ENCODE measurements at places on chromosomes 1 and 21.

DNA sequence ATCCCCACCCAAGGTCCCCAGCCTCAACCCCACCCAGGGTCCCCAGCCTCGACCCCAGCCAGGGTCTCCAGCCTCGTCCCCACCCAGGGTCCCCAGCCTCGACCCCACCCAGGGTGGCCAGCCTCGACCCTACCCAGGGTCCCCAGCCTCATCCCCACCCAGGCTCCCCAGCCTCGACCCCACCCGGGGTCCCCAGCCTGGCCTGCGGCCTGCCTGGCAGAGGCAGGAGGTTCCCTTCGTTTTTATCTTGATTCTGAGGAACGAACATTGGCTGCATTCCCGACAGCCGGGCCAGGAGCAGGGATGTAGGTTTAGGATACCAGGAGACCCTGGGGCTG is 3.4 kb upstream of the PDE9A start:
- DNase-seq = no peak

DNA sequence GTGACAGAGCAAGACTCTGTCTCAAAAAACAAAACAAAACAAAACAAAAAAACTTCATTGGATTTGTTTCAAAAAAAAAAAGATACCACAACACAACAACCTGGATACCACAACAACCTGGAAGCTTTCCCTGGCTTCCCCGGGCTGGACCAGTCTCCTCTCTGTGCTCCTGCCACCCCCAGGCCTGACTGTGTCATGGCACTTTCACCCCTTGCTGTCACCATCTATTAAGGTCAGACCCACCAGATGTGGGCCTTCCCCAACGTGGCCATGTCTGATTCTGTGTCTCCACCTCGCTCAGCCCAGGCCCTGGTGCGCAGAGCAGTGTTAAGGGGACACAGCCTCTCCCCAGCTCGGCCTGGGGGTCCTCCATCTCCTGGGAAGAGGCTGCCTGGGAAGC is 28.3 kb upstream of the ACOT11 start:
- no peak for DNase-seq

DNA sequence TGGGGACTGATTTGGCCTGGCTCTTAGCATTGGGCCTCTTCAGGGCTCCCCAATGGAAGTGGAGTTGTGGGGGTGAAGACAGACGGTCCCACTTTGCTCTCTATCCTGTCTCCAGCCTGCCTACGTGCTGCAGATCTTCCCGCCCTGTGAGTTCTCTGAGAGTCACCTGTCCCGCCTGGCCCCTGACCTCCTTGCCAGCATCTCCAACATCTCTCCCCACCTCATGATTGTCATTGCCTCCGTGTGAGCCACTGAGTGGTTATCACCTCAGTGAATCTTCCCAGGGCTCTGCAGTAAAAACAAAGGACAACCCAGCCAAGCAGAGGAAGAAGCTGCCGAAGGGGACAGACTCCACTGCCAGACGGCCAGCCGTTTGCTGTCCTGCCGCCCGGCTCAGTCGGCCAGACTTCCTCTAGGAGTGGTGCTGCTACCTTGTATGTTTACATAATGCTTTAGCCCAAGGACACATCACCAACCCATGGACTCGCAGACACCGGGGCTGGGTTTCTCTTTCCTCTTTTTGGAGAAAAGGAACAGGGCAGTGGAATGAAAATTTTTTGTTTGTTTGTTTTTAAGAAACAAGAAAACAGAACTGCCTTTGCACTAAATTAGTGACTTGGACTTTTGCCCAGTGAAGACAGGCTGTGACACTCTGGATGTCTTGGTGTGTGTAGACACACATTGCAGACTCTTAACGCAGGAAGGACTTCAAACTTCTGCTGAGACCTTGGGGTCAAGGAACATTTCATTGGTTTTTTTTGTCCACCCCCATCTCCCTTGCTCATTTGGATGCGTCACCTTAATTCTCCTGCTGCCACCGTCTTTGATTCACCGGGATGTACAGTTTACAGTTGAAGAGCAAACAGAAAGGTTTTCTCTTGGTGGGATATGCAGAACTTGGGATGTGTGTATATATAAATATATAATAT is 36.5 kb downstream of the ZBTB17 start:
- no peak for DNase-seq

DNA sequence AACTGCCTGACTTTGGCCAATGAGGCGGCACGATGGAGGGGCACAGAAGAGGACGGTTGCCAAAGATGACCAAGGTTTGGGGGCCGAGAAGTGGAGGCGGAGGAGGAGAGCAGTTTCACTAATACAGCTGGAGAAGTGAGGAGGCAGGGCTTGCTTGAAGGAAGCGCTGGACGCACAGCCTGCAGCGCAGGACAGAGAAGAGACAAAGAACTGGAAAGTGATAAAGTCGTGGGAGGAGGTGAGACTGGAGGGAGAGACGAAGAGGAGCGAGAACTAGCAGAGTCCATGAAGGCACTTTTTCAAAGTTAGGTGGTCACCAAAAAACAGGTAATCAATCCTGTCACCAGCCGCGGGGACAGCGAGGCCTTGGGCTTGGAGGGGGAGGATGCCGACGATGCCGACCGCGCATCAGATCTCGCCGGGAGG is 771 bp downstream of the PACC1 start:
- no peak for DNase-seq

- no peak for DNase-seq
These were observed 58.5 kb upstream of the S1PR1 start for GRCh38 chr1:101178341-101178687.

DNA sequence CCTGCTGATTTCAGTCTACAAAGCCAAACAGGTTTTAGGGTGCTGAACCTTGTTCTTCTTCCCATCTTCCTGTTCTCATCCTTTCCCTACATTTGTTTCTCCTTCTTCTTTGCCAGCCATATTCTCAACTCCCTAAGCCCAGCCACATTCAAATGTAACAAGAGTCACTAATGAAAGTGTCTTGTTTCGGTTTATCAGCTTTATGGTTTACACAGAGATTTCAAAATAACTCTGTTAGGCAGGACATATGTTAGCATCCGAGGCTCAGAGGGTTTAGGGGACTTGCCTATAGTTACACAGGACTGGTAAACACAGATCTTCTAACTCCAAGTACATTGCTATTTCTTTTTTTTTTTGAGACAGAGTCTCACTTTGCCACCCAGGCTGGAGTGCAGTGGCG is 61.3 kb downstream of the NDUFS5 start:
- DNase-seq = no peak

- no peak for DNase-seq
These were observed 11.6 kb upstream of the TFF1 start for GRCh38 chr21:42377951-42378340.

DNA sequence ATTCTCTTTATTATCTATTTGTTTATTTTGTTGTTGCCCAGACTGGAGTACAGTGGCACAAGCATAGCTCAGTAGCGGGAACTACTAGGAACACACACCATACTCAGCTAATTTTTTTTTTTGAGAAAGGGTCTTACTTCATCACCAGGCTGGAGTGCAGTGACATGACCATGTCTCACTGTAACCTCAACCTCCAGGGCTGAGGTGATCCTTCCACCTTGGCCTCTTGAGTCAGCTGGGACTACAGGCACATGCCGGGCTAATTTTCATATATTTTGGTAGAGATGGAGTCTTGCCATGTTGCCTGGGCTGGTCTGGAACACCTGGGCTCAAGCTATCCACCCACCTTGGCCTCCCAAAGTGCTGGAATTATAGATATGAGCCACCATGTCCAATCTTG is 5.3 kb upstream of the TXNIP start:
- no peak for DNase-seq

DNA sequence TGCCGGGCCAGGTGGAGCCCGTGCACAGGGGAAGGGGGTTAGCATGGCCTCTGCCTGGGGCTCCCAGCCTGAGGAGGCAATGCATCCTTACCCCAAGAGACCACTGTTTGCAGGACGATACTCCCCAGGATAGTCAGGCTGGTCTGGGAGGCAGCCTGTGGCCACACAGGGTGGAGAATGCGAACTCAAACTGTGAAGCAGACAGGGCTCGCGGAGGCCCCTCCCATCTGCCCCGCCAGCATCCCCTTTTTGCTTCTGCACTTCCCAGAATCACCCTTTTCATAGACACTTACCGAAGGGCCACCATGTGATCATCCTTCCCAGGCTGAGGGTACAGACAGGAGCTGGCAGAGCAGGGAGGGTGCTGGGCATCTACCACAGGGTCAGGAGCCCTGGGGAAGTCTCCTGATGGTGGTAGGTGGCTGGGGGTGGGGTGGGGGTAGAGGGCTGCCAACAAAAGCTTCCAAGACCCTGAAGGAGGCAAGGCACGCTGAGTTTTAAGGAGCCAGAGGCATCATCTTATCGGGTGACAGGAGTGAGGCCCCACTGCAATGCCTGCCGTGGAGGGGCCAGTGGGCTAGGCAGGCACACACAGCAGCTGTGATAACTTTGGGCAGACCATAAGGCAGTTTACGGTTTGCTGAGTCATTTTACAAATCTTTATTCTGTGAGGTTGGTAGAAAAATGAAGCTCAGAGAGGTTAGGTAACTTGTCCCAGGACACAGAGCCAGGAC is 31.3 kb upstream of the BTG2 start:
- peak; percentile 57 for DNase-seq

DNA sequence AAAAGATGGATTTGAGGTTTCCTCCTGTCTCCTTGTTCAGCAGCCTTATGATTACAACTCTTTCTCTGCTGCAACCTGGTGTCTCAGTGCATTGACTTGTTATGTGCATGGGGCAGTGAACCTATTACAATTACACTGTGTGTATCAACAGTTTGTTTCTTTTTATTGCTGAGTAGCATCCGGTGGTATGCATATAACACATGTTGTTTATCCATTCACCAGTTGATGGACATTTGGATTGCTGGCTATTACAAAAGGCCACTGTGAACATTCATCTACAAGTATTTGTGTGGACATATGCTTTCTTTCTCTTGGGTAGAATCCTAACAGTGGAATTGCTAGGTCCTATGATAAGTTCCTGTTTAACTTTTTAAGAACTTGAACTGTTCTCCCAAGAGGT is 65.9 kb downstream of the FMO4 start:
- no peak for DNase-seq

- DNase-seq = no peak
These were observed at the start of gene CAMK1G for GRCh38 chr1:209583408-209583807. Gene CAMK1G, plus strand, starts transcription at chr1:209583714. Its CDS starts 11,270 bp downstream, at chr1:209594984.

- no peak for DNase-seq
These were observed 97.3 kb downstream of the SUSD4 start for GRCh38 chr1:223266632-223267172.

DNA sequence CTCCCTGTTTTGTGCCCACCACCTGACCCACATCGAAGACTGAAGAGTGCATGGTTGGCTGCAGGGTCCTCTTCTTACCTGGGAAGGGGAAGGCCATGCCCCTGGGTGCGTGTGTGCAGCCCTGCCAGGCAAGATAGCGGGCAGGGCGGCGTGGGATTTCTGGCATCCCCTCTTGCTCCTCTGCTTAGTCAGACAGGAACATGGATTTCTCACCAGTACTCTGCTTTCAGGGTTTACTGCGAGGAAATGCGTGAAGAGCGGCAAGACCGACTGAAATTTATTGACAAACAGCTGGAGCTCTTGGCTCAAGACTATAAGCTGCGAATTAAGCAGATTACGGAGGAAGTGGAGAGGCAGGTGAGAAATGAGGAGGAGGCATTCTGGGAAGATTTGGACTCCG is 15.5 kb upstream of the MIIP start:
- DNase-seq = no peak

DNA sequence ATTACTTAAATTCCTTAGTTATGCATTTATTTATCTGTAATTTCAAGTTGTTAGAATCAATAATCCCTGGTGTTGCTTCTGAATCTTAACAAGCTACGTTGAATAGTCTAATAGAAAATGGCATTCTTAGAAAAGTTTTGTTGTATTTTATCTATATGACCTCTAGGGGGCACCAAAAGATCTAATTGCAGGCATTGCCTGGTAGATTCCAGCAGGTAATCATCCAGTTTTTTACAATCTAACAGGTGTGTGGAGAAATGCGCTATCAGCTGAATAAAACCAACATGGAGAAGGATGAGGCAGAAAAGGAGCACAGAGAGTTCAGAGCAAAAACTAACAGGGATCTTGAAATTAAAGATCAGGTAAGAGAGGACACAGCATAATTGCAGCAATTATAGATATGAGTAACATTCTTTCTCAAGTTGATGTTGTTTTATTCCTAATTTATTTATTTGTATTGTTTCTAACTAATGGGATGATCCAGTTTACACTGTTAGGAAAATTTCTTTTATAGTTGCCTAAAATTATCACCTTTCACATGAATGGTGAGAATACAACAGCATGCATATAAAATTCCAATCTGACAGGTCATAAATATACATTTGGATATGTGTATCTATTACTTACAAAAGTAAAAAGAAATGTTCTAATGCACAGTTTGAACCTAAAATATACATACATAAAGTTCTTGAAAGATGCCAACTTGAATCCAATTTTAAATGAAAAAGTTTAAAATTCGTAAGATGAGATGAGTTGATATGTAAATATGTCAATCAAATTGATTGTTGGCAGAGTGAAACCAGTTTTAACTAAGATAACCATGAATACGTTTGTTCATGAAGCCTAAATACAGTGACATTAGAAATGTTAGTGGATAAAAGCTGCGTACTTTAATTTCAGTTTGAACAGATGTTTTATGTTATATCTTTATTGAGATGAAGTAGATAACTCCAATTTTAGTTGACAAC is 88.4 kb downstream of the SDCCAG8 start:
- peak; percentile 67 for DNase-seq

DNA sequence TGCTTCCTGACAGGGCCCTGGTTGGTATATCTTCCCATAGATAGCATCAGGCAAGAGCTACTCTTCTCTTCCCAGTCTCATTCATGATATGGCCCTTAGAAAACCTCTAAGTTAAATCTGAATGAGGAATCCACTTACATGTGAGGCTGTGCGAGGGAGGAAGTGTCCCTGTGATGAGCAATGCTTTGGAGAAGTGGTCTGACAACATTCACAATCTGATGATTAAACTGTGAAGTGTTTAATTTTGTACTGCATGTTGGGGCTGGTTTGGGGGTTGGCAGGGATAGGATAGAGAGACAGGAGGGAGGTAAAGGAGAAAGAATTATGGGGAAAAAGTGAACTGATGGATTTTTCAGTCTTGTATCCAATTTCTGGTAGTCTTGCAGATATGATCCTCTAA is 421.2 kb upstream of the DAB1 start:
- no peak for DNase-seq

- no peak for DNase-seq
These were observed 22.1 kb downstream of the SPOCD1 start for GRCh38 chr1:31793586-31794285.

DNA sequence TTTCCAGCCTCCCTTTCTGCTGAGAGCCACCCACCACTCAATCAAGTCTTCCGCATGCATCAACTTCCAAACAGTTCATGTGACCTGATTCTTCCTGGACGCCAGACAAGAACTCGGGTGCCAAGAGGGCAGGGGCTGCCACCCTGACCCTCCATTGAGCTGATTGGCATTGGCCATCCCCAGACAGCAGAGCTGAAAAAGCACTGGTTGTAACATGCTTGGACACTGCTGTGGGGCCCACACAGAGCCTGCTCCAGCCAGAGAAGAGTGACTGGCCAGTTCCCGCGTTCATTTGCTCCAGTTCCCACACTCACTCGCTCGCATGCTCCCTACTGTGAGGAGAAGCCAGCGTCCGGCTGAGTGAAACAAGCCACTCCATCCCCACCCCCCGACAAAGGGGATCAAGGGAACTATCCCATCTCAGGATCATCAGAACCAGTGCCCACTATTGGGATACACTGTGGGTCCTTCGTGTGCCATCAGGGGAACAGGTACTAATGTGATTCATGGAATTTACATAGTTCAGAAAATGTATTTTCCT is 420.3 kb downstream of the NPHP4 start:
- DNase-seq = no peak

All from CD4-positive, alpha-beta T cell treated with Interleukin-4 for 1 hour (primary cell).